Activated CD4-positive, alpha-beta T cell treated with anti-CD3 and anti-CD28 coated beads for 36 hours (primary cell): ENCODE measurements at places on chromosomes 7 and 10. TPM values are rescaled to one million over a fixed set of nuclear protein-coding genes. Genes with fewer than 3 reads are reported as not detected.

C7orf57 gene
- total RNA-seq: 0.33 TPM

DNA sequence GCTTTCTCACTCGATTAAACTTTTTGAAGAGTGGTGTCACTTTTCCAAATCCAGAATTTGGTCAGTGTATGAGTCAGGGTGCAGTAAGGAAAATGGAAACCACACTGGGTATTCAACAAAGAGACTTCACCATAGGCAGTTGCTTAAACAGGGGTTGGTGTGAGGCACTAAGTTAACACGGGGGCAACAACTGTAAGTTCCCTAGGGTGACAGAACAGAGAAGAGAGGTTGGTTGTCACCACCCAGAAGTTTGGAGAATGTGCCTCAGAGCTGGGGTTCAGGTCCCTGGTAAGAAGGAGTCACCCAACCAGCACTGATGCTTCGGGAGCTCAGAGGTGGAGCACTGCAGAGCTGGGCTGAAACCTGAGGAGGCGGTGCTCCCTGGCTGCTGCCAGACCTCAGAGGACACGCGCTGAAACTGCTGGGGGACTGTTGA is 170.4 kb downstream of the ARID5B start:
- DNase-seq: peak; percentile 59

ITIH5 gene
- not detected for total RNA-seq

GRCh38 chr10:69858201-69858600 is 56.5 kb downstream of the COL13A1 start:
- DNase-seq: no peak

AOAH gene
- 9.2 TPM for total RNA-seq

GRCh38 chr7:85074016-85074415 is 112.8 kb downstream of the SEMA3D start:
- DNase-seq: no peak

GRCh38 chr7:123204206-123204835 is 4.6 kb upstream of the SLC13A1 start:
- no peak for DNase-seq

GRID1 gene
- not detected for total RNA-seq

GRCh38 chr7:116588641-116589594 is 64.1 kb downstream of the CAV1 start:
- DNase-seq: no peak

- DNase-seq: peak; percentile 32
Measured at GRCh38 chr10:74738985-74739567, 87.3 kb upstream of the KAT6B start.

DNA sequence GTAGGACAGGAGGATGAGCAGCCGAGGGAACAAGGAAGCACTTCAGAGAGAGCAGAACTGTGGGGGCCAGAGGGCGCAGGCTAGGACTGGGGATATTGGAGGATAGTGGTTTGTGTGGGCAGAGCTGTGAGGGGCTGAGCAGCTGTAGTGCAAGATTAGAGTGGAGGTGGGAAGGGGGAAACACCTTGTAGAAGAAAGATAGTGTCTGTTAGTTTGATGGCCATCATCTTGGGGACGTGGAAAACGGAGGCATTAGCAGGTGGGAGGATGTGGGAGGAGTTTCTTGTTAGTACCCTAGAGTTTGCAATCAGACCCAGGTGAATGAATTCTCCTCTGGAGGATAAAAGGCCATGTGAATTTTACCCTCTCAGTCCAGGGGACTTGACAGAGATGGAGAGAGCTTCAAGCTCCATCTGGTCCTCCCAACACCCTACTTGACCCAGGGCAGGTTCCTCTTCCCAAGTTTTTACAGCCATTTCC is 34.0 kb downstream of the PRSS2 start:
- peak; percentile 59 for DNase-seq

DNA sequence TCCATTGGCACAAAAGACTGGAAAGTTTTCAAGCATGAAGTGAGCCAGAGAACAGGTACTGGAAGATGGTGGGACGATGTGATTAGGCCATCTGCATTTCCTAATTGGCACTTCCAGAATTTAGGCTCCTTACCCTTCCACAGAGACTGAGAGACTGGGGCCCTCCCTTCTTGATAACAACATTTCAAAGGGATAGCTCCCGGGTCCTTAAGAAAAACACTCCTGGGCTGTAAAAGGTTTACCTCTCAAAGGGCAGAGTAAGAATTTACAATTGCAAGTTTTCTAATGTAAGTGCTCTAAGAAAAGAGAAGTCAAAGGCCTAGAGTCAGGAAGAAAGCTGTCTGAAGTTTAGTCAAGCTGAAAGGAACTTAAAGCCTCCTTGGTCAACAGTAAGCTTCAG is 559.5 kb upstream of the C7orf33 start:
- DNase-seq: no peak

ANK3 gene
- total RNA-seq: 24.0 TPM

OR13A1 gene
- not detected for total RNA-seq

BET1 gene
- 16.9 TPM for total RNA-seq

DNA sequence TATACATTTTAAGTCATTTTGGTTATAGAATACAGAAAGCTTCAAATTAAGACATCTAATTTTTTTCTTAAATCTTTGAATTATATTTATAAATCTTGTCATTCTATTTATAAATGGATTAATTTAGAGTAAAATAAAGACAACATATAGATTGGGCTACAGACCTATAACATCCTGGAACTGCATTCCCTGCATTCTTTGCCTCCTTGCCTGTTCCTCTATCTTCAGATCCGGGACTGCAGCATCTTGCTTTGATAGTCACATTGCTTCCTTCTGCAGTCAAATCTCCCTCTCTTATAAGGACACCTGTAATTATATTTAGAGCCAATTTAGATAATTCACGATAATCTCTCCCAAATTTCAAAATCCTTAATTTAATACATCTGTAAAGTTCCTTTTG is 64.2 kb downstream of the ATRNL1 start:
- DNase-seq: no peak
